ENCODE measurements at places on chromosomes 16 and 17.

- peak; percentile 42 for DNase-seq
Measured at GRCh38 chr16:71373073-71373472, 14.6 kb downstream of the CALB2 start.

DNA sequence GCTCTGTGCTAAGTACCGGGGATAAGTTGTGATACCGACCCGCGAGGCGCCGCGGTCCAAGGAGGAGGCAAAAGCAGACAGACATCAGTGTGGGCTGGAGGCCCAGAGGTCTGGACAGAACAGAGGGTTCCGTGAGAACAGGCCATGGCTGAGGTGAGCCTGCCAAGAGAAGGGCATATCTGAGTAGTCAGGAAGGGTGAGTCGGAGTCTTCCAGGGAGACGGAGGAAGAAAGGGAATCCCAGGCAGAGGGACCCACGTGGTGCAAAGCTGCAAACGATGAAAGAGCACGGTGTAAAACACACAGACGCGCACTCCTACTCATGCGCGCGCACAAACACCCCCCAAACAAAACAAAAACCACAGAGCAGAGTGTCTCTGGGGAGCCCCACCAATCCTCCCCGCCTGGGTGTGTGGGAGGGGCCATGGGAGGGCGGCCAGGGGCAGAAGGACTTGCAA, 18.1 kb downstream of the RHBDL3 start:
- DNase-seq, result no peak

DNA sequence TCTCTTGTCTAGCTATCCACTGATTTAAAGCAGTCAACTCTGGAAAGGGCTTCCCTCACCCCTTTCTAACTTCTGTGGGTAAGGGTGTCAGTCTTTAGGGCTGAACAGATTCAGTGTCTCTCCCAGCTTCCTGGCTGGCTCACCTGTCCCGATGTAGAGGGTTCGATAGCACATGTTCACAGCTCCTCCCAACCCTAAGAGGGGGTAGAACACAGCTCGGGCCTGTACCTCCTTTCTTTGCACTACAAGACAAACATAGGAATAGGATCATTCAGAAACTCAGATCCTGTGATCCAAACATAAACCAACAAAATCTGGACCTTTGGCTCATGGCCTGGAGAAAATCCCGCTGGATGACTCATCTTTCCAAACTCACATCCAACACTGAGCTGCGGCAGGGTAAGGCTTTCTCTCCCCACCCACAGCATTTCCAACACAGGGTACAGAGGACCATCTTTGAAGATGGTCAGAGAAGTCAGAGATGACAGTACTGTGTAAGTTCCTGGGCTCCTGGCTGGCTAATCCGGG, 5.8 kb upstream of the DHRS13 start:
- DNase-seq, result peak; percentile 36

DNA sequence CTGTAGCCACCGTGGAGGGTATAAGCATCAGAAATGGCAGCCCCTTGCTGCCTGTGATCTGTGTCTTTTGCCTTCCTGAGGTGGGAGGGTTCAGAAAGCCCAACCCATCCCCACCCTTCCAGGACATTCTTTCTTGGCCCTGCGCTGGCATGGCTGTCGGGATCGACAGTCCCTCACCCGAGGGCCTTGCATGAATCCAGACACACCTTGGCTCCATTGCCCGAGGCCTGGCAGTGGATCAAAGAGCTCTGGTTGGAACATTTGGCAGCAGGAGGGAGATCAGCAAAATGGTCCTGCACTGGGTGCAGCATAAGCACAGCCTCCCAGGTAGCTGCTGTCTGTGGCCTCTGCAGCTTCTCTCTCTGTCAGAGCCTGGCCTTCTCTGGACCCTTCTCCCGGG, 246.6 kb upstream of the MAF start:
- no peak for DNase-seq

GRCh38 chr17:27380551-27380950, 75.7 kb upstream of the KSR1 start:
- DNase-seq, result no peak

DNA sequence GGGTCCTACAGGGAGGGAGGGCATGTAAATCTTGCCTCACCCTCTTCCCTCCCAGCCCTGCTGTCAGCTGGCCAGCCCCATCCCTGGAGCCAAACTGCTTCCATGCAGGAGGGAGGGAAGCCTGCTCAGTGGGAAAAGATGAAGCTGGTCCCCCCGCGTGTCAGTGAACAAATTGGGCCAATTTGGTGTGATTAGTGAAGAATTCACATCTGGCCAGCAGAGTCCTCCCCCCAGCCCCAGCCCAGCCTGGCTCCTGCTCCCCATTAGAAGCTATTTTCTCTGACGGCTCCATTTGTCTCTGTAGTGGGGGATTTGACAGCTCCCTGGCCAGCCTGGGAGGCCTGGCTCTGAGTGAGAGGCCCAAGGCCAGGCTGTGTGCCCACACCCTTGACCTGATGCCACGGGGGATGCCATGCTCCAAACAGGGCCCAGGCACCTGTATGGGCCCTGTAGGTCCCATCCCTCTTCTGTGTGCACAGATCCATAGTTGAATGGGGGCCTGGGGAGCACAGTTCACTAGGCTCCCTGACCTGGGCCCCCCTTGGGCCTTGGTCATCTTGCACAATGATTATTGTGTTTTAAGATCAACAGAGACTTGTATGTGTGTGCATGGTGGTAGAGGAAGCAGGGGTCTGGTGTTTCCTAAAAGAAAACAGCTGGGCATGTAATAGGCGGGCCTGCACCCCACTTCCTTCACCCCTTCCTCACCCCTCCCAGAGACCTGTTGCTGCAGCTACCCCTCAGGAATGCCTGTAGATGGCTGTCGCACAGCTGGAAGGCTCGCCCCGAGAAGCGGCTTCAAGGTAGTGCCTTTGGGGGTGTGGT, 50.7 kb upstream of the TAC4 start:
- DNase-seq, result no peak

- DNase-seq, result no peak
Measured at GRCh38 chr17:51435641-51436091, 175.3 kb downstream of the UTP18 start.

GRCh38 chr16:88846088-88846487, 10.7 kb downstream of the GALNS start:
- DNase-seq, result no peak

GRCh38 chr17:82214012-82214628, 1.5 kb upstream of the CCDC57 start:
- no peak for DNase-seq

GRCh38 chr17:38425744-38426143, 2.5 kb upstream of the ARHGAP23 start:
- no peak for DNase-seq

DNA sequence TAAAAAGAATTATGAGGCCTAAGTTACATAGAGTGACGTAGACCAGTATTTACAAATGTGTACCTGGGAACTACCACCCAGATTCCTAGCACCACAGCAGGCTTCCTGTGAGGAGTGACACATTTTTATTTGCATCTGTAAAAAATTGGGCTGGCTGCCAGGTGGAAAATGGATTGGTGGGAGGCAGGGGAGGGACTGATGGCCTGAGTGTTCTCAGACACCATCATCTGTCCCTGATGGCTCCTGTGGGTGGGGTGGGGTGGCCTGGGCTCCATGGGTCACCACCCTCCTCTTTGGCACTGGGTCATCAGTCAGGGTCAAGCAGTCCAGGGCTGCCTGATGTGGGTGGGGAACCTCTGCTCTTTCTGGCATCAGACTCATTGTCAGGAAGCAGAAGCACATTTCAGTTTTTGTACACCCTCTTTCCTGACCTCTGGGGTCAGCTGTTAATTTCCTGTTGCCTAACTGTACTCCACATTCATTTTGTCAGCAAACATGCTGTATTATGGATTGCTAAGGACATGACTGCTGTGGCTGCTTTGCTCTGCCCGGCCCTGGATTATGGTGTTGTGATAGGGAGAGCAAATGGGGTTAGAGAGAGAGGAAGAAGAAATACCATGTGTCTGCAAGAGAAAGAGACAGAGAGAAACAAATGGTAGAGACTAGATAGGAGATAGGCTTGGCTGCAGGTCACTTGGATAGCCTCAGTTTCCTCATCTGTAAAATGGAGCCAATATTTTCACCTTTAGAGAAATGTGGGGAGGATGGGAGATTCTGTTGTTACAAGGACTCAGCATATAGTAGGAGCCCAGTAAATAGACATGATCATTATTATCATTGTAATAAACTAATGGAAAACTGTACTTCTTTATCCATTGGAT, 11.6 kb upstream of the MFAP4 start:
- peak; percentile 41 for DNase-seq

GRCh38 chr17:56810343-56810742, 23.4 kb downstream of the C17orf67 start:
- no peak for DNase-seq

DNA sequence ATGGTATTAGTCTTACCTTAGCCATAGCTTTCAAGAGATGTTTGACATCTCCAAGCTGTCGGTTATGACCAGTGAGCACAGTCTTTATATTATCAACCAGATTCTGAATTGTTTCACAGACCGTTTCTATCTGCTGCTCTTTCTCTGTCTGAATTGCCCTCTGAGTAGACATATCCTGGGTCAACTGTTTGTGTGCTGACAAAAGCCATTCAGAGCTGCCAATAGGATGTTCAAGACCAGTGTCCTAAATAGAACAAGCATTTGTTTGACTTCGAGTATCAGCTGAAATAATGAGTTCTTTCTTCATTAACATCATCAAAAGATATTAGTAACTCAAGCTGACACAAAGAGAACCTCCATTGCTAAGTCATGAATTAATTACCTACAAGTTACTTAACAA, 14.9 kb upstream of the ARL6IP1 start:
- DNase-seq, result no peak

DNA sequence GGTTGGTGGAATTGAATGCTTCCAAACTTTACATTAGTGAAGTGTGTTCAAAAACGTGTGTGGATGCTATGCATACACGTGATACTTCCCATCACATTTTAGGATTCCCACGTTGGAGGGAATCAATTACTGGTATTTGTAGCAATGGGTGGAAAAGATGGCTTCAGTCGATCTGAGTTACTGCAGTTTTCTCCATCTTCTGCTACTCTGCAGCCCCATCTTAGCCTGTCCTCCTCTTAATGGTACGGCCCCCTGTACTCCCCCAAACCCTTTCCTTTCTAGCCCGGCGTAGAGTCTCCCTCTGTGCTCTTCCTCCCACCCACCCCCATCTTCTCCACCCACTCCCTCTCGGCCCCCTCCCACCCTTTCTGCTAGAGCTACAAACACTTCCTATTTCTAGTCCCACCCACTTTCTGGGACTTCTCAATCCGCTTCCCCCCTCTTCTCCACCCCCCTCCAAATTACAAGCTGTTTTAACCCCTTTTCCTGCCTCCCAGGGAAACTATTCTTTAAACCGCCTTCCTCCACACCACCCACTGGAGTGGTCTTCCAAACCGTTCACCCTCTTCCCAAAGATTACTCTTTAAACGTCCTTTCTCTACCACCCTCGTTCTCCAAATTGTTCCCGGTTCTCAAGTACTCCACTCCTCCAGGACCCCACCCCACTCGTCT, 1.1 kb downstream of the CHTF8 start:
- DNase-seq, result no peak

DNA sequence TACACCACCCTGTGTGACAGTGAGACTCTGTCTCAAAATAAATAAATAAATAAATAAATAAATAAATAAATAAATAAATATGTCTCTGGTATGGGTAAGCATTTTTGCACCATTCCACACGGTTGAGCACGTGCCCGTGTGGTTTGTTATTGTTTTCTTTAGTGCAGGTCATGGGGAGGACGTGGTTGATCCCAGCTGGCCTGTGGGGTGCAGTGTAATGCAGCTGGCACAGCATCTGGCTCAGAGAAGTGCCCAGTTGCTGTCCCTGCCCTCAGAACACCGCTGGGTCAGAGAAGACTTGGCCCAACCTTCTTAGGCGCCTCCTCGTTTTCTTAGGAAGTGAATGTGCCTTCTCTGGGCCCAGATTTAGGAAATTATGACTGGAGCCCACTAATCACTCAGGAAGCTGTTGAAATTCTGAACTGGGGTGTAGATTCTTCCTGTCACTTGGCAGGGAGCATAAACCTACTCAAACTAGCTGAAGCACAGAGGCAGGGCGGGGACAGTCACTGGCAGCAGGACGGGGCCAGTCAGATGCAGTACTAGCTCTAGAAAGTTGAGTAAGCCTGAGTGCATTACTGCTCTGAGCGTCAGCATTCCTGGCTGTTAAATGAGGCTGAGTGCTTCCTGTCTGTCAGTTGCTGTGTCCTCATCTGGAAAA, 85.9 kb downstream of the SNX29 start:
- peak; percentile 41 for DNase-seq

GRCh38 chr16:12392585-12393091, 411.0 kb downstream of the CPPED1 start:
- no peak for DNase-seq

- DNase-seq, result no peak
Measured at GRCh38 chr17:19411631-19412030, 599 bp downstream of the RNF112 start.

GRCh38 chr17:44842748-44843147, 4.9 kb upstream of the HIGD1B start:
- no peak for DNase-seq

DNA sequence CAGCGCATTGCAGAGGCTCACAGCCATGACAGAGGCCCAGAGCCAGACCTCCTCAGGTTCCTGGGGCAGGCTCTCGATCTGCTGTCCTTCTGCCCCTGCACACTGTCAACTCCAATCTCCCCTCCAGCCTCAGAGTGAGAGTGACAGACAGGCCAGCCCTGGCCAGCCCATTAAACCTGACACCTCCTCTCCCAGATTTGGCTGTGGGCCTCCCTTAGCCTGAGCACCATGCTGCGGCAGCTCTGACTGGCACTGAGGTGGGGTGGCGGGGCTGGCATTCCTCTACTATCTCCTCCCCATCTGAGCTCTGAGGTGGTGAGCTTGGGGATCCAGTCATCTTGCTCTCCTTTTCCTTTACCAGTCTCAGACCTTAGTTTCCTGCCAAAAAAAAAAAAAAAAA, 15.5 kb upstream of the C1QL1 start:
- DNase-seq, result no peak

GRCh38 chr16:4081521-4082021, 34.7 kb downstream of the ADCY9 start:
- DNase-seq, result no peak

DNA sequence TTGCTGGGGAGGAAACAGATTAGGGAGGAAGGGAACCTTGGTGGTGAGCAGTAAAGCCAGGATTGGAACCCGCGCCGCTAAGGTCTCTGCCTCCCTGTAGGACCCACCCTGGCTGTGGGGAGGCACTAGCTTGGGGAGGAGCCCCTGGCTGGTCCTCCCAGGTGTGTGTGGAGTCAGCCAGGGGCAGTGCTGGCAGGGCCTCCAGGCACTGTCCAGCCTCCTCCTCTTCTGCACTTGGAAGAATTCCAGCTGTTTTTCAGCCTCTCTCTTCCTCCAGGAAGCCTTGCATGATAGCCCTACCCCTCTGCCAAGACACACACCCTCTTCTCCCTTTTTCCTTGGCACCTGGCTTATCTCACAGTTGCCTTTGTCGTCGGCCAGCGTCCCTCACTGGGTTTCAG, 34.8 kb downstream of the TMEM235 start:
- no peak for DNase-seq

- DNase-seq, result no peak
Measured at GRCh38 chr16:68031951-68032350, 8.9 kb downstream of the DUS2 start.

Data from skeletal muscle cell (primary cell).